ENCODE measurements at places on chromosomes 6 and 20.
A peak's percentile ranks its signal among the peaks of the same experiment; 100 is the strongest.

GRCh38 chr6:139647841-139648240 lies 273.4 kb upstream of the CITED2 start:
- DNase-seq, result no peak

DNA sequence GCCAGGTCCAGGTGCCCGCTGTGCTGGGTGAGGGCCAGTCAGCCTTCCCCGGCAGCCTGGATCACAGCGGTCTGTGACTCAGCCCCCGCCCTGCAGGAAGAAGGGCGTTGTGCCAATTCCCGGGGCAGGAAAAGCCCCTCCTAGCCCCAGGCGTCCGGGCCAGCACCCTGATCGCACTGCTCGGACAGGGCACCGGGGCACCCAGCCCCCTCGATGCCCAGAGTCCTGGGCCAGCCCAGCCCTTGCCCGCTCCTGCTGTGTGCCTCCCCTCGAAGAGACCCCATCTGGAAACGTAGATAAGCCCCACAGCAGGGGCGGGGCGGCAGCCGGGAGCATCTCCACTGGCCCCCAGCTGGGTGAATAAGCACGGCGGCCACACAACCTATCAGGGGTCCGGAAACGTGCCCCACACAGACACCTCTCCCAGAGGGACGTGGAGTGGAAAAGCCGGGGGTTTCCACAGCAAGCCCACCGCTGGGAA lies 9.9 kb downstream of the LAMA5 start:
- no peak for DNase-seq

- DNase-seq, result no peak
Observed at GRCh38 chr20:54438166-54438565, 37.2 kb upstream of the DOK5 start.

DNA sequence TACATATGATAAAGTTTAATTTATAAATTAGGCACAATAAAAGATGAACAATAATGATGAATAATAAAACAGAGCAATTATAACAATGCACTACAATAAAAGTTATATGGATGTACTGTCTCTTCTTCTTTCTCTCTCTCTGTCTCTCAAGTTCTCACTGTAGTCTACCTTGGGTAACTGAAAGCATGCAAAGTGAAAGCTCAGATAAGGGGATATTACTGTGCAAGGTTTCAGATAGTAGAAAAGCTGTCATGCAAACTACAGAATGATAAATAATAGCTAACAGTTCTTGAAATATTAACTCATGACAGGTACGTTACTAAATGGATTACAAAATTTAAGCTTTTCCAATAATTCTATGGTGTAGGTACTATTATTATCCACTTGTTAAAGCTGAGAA lies 311.9 kb upstream of the PRDM1 start:
- DNase-seq, result no peak

- DNase-seq, result no peak
Observed at GRCh38 chr6:157982102-157982562, 469 bp downstream of the SYNJ2 start.

- DNase-seq, result no peak
Observed at GRCh38 chr6:31558631-31559500, 11.5 kb downstream of the NFKBIL1 start.

GRCh38 chr6:137736048-137736818 lies 130.8 kb upstream of the TNFAIP3 start:
- no peak for DNase-seq

DNA sequence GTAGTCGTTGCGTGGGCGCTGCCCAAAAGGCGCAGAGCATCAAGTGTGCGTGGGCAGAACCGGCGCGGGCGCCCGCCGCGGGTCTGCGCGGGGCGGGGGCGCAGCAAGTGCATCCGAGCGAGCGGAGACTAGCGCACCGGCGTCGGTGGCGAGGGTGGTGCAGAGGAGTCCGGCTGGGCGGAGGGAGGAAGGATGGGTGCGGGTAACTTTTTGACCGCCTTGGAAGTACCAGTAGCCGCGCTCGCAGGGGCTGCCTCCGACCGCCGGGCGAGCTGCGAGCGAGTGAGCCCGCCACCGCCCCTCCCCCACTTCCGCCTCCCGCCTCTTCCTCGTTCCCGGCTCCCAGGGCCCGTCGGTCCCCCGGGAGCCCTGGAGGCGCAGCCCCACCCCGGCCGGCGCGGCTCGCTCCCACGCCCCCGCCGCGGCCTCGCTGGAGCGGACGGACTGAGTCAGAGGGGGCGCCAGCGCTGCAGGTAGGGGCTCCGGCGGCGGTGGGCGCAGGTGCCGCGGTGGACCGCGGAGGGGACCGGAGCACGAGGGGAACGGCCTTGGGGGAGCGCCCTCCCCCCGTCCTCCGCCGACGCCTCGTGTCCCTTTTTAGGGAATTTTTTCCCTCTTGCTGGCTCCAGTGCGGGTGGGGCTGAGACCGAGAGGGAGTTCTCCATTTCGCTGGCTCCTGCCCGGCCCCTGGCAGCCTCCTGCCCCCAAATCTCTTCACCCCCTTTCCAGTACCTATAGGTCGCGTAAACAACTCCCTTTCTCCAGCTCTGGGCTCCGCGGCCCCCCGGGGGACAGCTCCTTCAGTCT lies 1.6 kb upstream of the DBNDD2 start:
- peak; percentile 80 for DNase-seq

GRCh38 chr20:20215976-20216727 lies 151.8 kb upstream of the INSM1 start:
- DNase-seq, result peak; percentile 90

GRCh38 chr20:21265261-21266190 lies 37.6 kb upstream of the XRN2 start:
- no peak for DNase-seq

GRCh38 chr20:47343007-47343472 lies 13.5 kb downstream of the ZMYND8 start:
- DNase-seq, result no peak

- no peak for DNase-seq
Observed at GRCh38 chr20:50932016-50932485, 814 bp upstream of the ADNP start.

DNA sequence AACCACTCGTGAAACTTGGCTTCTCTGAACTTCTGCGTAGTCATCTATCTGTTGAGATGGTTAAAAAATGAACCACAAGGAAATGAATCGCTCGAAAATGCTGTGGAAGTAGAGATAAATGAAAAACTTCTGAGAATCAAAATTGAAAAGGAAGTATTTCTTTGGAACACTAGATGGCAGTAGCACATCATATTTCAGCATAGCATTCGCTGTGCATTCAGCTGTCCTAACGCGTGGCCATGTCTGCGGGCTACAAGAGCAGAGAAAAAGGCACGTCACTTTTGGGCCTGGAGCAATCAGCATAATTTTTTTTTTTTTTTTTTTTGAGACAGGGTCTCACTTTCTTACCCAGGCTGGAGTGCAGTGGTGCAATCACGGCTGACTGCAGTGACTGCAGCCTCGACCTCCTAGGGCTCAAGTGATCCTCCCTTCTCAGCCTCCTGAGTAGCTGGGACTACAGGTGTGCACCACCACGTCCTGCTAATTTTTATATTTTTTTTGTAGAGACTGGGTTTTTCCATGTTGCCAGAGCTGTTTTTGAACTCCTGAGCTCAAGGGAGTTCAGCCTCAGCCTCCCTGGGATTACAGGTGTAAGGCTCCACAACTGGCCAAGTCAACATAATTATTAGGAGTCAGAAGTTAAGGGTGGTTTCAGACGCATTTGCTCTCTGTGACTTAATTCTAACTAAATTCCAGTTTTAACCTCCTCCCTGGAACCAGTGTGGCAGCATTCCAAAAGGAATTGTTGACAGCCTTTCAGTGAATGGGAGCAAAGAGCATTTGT lies 8.8 kb upstream of the PERP start:
- peak; percentile 60 for DNase-seq

DNA sequence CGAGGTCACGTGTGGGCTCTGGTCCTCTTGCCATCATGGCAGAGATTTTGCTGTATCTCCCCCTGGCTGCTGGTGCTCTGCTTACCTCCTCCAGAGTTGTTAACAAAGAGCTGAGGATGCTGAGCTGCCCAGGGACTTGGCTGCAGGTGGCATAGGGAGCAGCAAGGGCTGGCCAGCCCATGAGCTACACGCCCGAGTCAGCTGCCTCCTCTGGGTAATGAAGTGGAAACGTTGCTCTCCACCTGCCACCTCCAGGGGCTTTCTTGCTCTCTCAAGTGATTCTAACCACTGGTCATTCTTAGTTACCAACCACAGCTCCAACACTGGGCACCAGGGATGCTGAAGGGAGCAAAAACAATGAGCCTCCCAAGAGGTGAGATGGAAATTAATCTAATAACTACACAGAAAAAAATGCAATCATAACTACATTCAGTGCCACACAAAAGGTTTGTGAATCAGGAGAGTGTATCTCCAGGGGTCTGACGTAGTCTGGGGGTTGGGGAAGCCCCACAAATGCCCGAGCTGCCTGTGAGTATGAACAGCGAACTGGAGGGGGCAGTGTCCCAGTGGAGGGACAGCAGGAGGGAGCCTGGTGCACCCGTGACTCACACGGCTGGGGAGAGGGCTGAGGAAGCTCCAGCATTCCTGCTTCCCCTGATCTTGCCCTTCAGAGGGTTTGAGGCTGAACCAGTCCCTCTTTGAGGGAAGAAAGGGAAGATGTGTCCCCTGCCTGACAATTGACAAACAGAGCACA lies 78.7 kb downstream of the CDH26 start:
- DNase-seq, result no peak

GRCh38 chr6:106525107-106525881 lies 104.0 kb downstream of the RTN4IP1 start:
- DNase-seq, result no peak

- no peak for DNase-seq
Observed at GRCh38 chr6:33213166-33213988, 5.1 kb downstream of the RING1 start.

DNA sequence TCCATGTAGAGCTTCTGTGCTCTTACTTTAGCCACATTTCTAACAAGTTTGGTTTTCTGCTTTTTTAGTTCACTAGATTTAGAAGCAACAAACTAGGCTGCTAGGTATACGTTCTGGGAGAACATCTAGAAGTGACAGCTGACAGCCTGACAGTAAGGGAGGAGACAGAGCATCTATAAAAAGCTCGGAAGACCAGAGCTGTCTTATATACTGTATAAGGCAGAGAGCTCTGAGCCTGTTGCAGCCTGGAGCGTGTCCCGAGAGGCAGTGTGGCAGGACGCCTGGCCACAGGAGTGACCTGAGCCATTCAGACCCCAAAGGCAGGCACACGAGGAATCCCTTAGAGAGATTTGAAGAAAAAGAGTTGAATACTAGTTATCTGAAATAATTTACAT lies 24.6 kb downstream of the PPP1R14C start:
- DNase-seq, result no peak

- DNase-seq, result no peak
Observed at GRCh38 chr6:133707456-133707855, 181.5 kb upstream of the TCF21 start.

DNA sequence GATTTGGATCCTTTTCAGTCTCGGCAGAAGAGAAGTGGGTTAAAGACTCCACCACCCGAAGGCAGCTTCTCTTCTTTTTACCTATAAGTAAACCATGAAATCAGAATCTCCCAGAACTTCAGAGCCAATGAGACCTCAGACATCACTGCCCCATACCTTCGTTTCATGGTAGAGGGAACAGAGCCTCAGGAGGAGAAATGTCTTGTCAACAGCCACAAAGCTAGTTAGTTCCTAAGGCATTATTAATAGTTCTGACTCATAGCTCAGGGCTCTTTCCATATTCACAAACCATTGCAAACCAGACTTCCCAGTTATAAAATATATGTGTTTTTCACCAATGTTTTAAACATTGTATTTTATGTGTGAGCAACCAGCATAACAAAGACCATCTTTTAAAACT lies 118.7 kb upstream of the RIPOR2 start:
- no peak for DNase-seq

GRCh38 chr6:122853259-122853995 lies 64.4 kb downstream of the SMPDL3A start:
- no peak for DNase-seq

DNA sequence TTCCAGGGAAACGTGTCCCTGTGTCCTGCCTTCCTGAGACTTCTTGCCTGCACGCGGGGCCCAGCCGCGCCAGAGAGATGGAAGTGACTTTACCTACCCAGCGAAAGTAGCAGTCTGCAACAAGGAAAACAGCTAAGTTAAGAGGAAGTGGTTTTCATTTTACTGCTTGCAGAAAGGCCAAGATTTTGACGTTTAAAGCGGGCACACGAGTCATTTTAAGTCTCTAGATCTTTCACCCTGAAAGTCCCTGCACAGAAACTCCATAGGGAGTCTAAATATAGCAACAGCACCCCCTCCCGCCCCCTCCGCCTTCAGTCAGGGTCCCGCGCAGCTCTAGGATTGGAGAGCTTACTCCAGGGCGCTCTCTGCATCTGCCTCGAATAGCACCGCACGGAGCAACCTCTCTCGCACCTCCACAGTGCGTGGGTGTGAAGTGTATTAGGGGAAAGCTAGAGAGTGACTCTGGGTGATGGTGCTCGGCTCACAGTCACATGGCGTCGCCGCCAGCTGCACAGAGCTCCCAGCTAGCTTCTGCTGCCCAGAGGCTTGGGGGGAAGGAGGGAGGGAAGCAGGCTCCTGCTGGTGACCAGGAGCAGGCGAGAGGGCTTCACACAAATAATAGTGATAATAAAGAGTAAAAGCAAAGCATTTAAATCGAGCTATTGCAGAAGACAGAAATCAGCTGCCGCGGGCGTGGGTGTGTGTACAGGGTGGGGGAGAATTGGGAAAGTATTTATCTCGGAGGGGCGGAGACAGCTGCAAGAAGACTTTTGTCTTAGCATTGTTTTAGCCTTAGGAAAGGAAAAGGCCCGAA lies 1.8 kb upstream of the KCNQ5 start:
- DNase-seq, result no peak

DNA sequence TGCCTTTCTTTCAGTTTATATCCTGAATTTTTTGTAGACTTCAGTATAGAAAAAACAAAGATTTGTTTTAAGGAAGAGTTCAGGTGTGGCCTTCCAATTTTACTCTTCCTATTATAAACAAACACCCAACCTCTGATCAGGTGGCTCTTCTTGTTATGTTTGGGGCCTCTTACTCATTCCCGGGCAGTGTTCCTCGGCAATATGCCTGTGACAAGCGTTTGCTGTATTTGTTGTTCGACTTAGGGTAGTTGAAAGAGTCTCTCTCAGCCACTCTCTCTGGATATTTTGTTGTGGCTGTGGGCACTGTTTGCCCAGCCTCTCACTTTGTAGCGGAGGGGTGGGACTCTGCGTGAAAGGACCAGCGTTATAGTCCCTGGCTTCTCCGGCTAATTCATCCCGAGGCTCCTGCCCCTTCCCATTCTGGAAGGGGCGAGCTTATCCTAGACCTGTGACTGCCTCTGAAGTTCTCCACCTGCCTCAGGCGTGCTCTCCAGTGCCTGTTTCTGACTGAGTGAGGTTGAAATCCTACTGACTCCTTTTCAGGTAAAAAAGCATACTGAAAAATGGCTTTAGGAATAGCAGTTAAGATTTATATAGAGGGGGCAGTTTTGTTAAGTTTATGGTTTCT lies 97.4 kb downstream of the PLCB4 start:
- no peak for DNase-seq

- DNase-seq, result peak; percentile 90
Observed at GRCh38 chr6:56555438-56555872, 87.2 kb downstream of the DST start.

DNA sequence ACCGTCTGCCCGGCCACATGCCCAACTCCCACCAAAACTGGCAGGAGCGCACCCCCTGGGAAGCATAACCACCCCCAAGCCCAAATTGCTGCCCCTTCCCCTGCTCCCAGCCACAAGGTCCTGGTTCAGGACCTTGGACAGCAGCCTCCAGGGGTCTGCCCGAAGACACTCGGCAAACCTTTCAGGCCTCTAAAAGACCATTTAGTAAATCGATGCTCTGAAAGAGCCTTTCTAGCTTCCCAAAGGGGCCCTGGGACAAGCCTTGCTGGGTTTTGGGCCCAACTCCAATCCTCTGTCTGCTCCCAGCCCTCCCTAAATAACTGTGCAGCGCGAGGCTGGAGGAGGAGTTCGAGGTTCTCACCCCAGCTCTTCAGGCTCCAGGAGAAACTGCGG lies 30.5 kb downstream of the GRM4 start:
- no peak for DNase-seq
